Neural progenitor cell (in vitro differentiated cells): ENCODE measurements at places on chromosomes 4 and X. TPM values are rescaled to one million over a fixed set of nuclear protein-coding genes. Genes with fewer than 3 reads are reported as not detected.

The CXCL8 gene
- total RNA-seq: not detected in 2 replicates

DNA sequence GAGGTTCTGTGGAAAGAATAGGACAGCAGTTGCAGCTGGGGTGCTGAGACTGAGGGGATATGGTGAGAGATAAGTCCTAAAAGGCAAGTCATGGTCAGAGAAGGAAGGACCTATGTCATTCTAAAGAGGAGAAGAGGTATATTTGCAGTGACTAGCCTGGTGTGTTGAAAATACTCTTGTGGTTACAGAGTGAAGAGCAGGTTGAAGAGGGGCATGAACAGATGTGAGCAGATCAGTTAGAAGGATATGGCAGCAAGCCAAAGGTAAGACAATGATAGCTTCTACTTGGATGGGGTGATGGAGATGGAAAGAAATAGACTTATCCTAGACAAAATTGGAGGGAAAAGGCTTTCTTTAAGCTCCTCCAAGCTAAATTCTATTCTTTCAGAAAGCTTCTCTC, 469.8 kb upstream of the CPEB2 start:
- H3K27ac ChIP-seq: no peak overlapping the region
- no peaks in the 10 kb centered on the region for H3K27me3 ChIP-seq
- H3K36me3 ChIP-seq: no peaks in the 10 kb centered on the region
- peaks cover 19% of the 10 kb centered on the region for H3K4me1 ChIP-seq
- no peak for DNase-seq

The ZNF157 gene
- 0.47 and 1.4 TPM in 2 replicates for total RNA-seq

The TRPC3 gene
- 0.17 TPM in 1 of 2 replicates, not detected in the other for total RNA-seq

The FABP2 gene
- total RNA-seq: not detected in 2 replicates

- no peak overlapping the region for H3K27ac ChIP-seq
- H3K4me3 ChIP-seq: no peak overlapping the region
- no peaks in the 10 kb centered on the region for H3K4me1 ChIP-seq
- H3K36me3 ChIP-seq: no peaks in the 10 kb centered on the region
- DNase-seq: no peak
- H3K27me3 ChIP-seq: no peaks in the 10 kb centered on the region
Observed at GRCh38 chr4:32226733-32227132, 1506.6 kb downstream of the PCDH7 start.

DNA sequence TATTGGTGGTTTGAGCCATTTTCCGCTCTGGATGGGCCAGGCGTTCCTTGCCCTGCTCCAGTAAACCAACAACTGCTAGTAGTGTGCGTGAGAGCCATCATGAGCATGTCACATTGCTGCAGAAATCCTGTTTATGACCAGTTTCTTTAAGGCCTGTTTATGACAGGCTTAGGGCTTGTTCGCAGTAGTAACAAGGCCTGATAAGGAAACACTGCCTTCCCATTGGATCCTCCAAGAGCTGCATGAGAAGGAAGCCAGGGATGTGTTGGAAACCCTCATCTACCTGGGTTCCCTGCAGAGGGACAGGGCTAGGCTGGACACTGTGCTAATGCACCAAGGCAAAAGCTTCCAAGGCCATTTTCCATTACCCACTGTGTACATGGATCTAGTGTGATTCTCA, 153.9 kb downstream of the ZNF518B start:
- no peaks in the 10 kb centered on the region for H3K36me3 ChIP-seq
- H3K27ac ChIP-seq: no peak overlapping the region
- no peak overlapping the region for H3K4me3 ChIP-seq
- H3K4me1 ChIP-seq: peaks cover 3% of the 10 kb centered on the region
- DNase-seq: no peak

The ERAS gene
- total RNA-seq: 0.50 TPM in 1 of 2 replicates, not detected in the other
